ENCODE measurements at places on chromosomes 6 and 20.
A peak's percentile ranks its signal among the peaks of the same experiment; 100 is the strongest.

DNA sequence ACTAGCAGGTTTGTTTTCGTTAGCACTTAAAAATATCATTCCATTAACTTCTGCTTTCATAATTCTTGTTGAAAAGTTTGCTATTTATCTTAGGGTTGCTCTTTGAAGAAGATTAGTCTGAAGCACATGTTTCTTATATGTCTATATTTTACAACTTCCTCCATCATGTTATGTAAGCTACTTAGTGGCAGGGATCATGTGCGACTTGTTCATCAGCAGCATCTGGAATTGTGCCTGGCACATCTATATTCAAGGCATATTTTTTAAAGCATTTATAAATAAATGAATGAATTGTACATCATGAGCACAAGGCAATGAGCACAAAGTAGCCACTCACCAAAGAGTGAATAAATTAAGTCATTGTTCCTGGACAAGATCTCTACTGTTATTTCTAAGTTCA lies 187.2 kb upstream of the COL21A1 start:
- DNase-seq, result no peak

- DNase-seq, result no peak
Measured at GRCh38 chr6:17959302-17959701, 28.1 kb downstream of the KIF13A start.

DNA sequence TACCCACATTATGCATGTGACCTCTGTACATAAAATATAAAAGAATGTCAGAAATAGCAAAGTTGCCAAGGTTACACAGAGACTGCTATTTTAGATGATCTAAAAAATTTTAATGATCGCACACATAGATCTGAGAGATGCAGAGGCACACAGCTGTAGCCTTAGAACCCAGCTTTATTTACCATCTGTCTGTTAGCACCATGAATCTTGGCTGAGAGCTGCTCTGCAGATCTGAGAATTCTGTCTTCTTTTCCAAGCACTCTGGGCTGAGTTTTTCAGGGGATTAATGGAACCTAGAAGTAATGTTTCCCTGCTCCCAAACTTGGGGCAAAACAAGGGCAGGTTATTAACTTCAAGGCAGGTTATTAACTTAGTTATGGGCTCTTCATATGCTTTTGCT lies 248.7 kb upstream of the JAG1 start:
- DNase-seq, result no peak

- no peak for DNase-seq
Measured at GRCh38 chr6:150276937-150277742, 91.7 kb upstream of the IYD start.

- no peak for DNase-seq
Measured at GRCh38 chr6:18920701-18921100, 533.6 kb downstream of the RNF144B start.

DNA sequence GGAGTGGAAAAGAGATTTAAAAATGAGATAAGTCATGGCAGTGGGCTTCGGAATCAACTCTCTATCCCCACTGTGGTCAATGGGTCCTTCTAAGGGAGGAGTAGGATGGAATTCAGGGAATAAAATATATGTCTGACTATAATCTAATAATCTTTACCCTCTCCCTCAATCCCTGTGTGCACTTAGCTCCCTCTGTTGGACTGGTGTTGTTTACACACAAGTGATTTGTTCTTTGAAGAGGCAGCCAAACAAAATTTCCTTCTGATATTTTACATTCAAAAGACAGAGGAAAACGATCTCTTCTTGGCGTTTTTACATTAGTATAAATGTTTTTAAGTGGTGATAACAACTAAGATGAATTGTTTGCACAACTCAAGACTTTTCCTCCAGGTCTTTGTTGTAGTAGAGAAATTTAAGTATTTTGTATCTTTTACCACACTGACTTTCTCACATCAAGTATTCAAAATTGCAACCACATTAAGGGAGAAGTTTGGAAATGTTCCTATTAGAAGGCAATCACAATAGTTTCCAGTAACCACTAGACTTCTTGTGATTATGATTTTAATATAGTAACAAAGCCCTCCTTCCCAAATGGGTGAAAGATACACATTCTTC lies 317.8 kb downstream of the CENPW start:
- peak; percentile 12 for DNase-seq

DNA sequence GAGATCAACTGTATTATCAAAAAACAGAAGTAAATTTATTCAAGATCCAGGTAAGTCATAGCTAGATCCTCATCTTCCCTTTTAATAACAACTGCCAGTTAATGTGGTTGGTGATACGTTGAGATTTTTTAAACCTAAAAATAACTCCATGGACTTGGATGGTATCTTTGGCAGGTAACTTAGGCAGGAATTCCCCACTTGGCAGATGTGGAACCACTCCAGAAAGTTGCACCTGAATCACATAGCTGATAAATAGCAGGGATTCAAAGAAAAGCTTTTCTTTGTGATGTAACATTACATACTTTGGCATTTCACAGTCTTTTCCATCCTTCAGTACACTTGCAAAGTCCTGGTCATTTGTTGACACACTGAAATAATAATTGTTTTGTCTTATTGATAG lies 62.6 kb downstream of the PRPH2 start:
- no peak for DNase-seq

DNA sequence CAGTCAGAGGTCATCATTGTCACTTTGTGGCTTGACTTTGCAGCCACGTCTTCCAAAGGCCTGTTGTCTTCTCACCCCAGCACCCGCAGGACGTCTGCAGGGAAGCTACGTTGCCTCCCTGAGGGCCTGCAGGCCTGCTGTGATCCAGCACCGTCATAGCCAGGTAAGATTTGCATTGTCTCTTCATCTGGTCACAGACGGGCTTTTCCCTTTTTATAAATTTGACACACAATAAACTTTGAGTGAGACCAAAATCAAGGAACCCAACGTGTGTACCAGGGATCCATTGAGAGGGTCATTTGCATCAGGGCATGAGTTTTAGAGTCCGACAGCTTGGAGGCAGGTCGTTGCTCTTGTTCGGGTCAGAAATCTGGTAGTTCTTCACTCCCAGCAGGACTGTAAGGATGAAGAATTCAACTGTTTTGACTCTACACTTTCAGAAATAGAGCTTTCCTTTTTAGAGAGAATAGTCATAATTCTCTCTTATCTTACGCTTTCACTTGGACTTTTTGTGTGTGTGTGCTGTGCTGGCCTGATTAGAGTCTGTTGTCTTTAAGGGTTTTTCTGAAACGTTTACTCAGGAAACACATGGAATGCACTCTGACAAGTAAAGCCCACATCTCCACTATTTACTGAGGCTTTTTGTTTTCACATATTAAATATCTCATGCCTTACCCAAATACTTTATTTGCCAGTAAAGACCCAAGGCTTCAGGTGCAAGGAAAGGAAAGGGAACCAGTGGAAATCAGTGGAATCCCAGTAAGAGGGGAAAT lies 177.2 kb upstream of the TAB2 start:
- DNase-seq, result no peak

DNA sequence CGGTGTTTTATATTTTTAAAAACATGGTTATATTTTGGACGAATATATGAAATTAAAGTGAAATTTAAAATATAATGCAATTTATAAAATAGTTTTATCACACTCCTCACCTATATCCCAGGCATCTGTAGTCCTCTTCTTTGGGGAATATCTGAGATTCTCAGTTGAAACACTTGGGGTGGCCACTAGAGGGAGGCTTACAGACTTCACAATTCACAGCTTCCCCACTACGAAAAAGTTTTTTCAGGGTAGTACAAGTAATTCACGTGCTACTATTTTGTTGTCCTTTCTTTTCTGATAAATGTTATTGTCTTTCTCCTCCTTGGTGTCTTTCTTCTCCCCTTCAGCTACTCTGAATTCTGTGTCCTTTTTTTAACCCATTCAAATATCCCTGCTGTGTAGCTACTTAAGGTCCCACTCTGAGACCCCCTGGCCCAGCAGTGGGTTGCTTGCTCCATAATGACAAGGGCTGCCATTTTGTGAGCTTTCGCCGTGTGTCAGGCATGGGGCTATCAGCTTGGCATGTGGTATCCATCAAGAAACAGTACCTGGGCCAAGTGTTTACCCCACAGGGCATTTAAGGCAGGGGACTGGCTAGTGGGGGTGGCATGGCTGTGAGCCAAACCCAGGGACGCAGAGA lies 43.6 kb upstream of the PHACTR3 start:
- peak; percentile 19 for DNase-seq

Data from kidney capillary endothelial cell (primary cell).